ENCODE measurements at places on chromosomes 3 and 15. TPM values are rescaled to one million over a fixed set of nuclear protein-coding genes. Genes with fewer than 3 reads are reported as not detected.

The CLSTN2 gene
- total RNA-seq, result 1.5 TPM

The GAP43 gene
- 42.9 TPM for total RNA-seq

GRCh38 chr15:29731865-29732264 is 90.4 kb downstream of the TJP1 start:
- H3K36me3 ChIP-seq, result peaks cover 30% of the 10 kb centered on the region
- no peak overlapping the region for H3K4me3 ChIP-seq
- no peak for DNase-seq

DNA sequence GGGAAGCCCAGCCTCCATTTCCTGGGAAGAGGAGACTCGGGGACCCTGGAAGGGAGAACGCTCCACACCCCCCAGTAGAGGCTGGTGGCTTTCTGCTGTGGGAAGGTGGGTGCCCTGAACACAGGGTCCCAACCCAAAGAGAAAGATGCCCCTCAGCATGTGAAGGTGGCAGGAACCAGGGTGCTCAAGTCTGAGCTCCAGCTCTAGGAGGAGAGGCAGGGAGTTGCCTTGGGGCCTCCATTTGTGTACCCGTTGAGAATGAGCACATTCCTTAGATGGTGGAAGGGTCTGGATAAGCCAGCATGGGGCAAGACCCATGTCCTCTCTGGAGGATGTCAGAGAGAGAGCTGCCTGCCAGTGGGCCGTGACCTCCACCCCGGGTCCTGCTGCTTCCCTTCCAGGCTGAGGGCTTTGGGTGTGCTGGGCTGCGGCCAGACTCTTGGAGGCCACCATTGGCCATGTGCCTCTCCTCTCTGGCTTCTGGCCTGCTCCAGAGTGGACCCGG is 212.4 kb downstream of the TBC1D2B start:
- no peak overlapping the region for H3K4me3 ChIP-seq
- no peaks in the 10 kb centered on the region for H3K27me3 ChIP-seq
- DNase-seq, result no peak
- H3K36me3 ChIP-seq, result no peaks in the 10 kb centered on the region
- no peak overlapping the region for H3K27ac ChIP-seq

DNA sequence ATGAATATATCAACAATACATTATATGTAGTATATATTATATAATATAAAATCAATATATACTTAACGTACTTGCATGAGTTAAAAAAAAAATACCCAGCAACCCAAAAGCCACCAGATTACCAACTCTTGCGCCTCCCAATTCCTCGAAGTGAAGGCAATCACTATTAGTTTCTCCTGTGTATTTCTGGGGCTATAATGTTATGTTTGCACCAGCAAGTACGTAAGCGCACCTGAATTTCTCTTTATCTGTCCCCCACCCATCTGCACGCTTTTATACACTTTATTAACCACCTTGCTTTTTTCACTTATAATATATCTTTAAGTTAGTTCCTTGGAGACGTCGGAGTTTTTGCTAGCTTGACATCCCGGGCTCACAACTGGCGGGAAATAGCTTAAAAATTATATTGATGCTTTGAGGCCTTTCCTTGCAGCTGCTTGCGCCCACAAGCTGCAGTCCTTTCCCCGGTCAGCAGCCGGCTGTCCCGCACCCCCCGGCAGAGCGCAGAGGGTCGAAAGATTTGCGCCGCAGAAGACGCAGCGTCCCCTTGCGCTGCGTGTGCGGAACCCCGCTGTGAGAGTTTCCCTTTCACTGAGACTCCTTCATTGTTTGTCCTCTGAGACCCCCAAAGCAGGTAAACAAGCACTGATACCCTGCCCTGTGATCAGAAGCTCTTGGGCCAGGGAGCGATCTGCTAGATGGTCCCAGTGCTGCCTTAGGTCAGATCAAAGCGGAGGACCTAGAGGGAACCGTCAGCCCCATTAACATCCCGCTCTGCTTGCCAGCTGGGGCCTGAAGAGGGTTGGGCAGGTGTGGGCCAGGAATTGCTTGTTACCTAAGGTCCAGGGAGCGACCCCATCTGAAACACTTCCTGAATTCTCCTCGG is 8.9 kb upstream of the EOMES start:
- H3K4me3 ChIP-seq, result peak overlapping the region; percentile 36
- no peak overlapping the region for H3K27ac ChIP-seq
- no peak for DNase-seq
- no peaks in the 10 kb centered on the region for H3K36me3 ChIP-seq

DNA sequence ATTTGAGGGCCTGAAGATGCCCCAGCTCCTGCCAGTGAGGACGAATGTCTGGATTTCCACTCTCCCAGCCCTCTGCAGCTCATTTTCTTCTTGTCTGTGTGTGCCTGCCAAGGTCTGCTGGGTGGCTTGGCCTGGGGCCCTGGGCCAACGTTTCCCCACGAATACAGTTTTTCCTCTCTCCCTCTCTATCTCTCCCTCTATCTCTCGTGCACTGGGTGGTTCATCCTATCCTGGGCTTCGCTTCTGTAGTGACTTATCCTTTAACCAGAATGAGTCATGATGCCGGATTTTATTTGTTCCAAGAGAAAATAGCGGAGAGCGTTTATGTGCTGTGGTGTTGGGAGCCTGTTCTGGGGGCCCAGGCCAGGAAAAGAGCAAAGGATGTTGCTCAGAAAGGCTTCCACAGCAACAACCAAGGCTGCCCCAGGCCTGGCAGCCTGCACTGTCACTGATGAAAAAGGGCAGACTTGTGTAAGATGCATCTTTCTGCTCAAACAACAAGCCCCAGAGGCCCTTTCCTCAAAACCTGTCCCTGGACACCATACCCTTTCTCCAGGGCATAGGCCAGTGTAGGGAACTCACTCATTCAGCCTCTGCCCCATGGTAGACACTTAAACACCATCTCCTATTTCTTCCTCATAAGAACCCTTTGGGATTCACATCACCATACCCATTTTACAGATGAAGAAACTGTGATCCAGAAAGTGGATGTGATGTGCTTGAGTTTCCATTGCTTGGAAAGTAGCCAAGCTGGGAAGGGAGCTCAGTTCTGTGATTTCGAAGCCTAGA is 47.3 kb downstream of the ITGA11 start:
- no peaks in the 10 kb centered on the region for H3K36me3 ChIP-seq
- no peaks in the 10 kb centered on the region for H3K27me3 ChIP-seq
- DNase-seq, result no peak
- H3K4me3 ChIP-seq, result no peak overlapping the region

DNA sequence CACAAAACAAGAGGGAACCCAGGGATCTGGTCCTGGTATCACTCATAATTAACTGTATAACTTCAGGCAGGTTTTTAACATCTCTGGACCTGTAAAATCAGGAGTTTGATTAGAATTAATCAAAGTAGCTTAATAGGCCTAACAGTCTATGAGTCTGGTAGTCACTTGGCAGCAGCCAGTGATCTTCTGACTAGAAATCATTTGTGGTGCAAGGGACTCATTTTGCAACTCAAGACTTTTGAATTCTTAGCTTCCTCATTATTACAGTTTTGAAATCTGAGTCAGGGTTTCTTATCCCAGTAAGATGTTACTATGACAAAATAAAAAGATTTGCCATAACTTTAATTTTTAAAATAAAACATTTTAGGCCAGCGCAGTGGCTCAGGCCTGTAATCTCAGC is 70.8 kb downstream of the TMCC1 start:
- DNase-seq, result no peak
- H3K4me1 ChIP-seq, result peaks cover 5% of the 10 kb centered on the region

DNA sequence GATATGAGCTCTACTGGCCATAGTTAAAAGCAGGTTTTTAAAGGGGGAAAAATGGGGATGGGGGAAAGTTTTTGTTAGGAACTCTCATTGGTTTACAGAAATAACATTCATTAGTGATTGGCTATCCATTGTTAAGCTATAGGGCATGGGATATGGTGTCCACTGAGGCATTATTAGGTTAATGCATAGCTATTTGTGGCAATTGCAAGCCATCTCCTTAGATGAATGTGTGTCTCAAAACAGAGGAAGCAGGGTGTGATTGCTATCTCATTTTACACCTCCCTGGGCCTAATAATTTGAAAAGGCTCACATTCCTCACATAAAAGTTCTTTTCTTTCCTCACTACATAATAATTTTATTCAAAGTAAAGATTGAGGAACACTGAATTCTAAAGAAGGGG is 396.6 kb downstream of the TAFA4 start:
- no peaks in the 10 kb centered on the region for H3K36me3 ChIP-seq
- no peak overlapping the region for H3K27ac ChIP-seq
- no peak overlapping the region for H3K4me3 ChIP-seq
- no peaks in the 10 kb centered on the region for H3K27me3 ChIP-seq
- H3K4me1 ChIP-seq, result peaks cover 6% of the 10 kb centered on the region

DNA sequence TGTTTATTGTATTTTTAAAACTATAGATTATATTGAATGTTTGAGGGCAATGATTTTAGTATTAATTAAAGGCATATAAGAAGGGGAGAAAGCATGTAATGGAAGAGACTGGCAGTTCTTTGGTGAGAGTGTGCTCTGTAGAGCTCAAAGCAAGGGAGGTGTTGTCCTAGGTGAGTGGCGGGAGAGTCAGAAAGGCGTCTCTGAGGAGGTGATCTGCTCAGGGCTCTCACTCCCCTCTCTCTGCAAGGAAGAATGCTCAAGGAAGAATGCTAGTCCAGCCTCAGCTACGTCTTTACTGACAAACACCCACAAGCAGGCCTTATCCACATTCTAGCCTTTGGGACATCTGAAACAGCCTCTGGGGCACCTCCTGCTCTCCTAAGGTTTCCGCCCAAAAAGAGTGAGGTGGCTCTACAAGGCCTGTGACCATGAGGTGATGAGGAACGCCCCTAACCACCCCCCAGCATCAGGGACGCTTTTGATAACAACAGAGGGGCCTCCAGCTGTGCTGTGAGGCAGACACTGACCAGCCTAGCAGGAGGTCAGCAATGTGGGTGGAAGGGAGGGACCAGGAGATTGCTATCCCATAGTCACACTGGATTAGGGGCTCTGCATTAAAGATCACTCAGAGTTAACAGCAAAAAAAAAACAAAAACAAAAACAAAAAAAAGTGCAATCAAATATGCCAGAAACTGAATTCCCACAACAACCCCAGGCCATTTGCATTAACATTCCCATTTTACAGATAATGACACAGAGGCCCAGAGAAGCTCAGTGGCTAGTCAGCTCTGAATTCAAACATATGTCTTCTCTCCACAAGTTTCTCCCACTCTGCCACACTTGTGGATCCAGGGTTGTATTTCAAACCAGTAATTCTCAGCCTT is 202.2 kb upstream of the CTNNB1 start:
- peaks cover 22% of the 10 kb centered on the region for H3K4me1 ChIP-seq
- no peak for DNase-seq
- H3K27me3 ChIP-seq, result no peaks in the 10 kb centered on the region
- no peaks in the 10 kb centered on the region for H3K36me3 ChIP-seq
- H3K4me3 ChIP-seq, result no peak overlapping the region
- no peak overlapping the region for H3K27ac ChIP-seq

DNA sequence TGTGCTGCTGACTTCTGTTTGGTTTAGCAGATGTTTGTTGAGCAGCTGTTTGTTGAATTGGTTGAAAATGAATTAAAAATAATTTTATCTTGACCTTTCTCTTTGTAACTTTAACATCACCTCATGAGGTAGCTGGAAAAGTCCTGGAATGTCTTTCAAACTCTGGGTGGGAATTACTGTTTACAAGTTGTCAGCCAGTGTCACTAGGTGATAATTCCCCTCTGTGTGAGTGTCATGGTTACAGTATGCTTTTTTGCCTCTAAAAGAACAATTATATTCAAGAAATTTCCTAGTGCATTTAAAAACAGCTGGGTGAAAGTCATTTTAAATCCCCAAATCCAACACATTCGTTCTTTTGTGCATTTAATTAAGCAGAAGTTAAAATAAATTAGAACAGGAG is 113.2 kb downstream of the PTPRG start:
- no peak overlapping the region for H3K4me3 ChIP-seq
- H3K27ac ChIP-seq, result no peak overlapping the region
- H3K27me3 ChIP-seq, result no peaks in the 10 kb centered on the region
- H3K4me1 ChIP-seq, result peaks cover 19% of the 10 kb centered on the region

DNA sequence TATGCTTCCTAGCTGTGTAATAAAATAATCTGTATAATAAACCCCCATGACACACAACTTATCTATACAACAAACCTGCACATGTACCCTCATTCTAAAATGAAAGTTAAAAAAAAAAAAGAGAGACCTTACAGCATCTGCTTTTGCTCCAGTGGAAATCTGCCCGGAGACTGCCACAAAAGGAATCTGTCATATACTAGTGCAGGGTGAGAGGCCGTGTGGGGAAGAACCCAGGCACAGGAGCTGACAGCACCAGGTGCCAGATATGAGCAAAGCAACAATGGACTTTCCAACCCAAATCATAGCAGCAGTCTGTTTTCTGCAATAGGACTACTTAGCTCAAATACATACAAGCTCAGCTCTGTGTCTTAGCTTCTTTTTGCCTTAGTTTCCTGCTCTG is 346.5 kb downstream of the ROBO1 start:
- no peaks in the 10 kb centered on the region for H3K4me1 ChIP-seq
- no peak overlapping the region for H3K27ac ChIP-seq
- no peak for DNase-seq
- H3K4me3 ChIP-seq, result no peak overlapping the region
- H3K36me3 ChIP-seq, result no peaks in the 10 kb centered on the region
- H3K27me3 ChIP-seq, result no peaks in the 10 kb centered on the region

DNA sequence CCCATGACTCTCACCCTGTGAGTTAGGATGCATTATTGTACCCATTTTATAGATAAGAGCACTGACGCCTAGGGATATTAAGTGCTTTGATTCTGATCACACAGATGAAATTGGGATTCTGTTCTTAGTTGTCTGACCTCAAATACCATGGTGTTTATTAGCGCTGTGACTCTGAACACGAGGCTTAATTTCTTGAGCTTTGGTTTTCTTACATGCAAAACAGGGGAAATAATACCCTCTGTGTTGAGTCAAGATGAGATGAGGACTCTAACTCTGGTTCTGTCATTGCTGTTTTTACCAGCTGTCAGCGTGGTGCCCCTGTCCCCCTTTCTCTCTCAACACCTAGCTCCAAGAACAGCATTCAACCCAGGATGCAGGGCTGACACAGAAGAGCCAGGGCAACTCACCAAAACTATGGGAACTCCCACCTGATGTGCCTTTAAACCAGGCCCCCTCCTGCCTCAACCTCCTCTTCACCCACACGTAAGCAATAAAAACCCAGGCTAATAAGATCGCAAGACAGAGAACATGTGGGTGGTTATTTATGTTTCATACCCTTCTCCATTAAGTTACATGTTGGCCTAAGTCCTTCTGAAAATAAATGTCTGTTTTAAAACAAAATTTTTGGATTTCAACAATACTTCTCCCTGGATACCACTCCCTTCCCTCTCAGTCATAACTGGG is 100.1 kb upstream of the SPATA12 start:
- H3K27me3 ChIP-seq, result no peaks in the 10 kb centered on the region
- H3K4me3 ChIP-seq, result no peak overlapping the region
- H3K36me3 ChIP-seq, result no peaks in the 10 kb centered on the region
- H3K4me1 ChIP-seq, result peaks cover 8% of the 10 kb centered on the region
- no peak overlapping the region for H3K27ac ChIP-seq

All from neural crest cell (in vitro differentiated cells).